ENCODE measurements at places on chromosomes 2 and 18. TPM values are rescaled to one million over a fixed set of nuclear protein-coding genes. Genes with fewer than 3 reads are reported as not detected.

The EN1 gene
- 7.2 TPM for total RNA-seq

GRCh38 chr18:63199743-63200241, 119.8 kb downstream of the BCL2 start:
- no peak for DNase-seq

The REEP1 gene
- total RNA-seq: 2.7 TPM

- DNase-seq: no peak
These were observed 27.3 kb downstream of the LPIN2 start for GRCh38 chr18:2985628-2986027.

- DNase-seq: no peak
These were observed 52.7 kb downstream of the KIF1A start for GRCh38 chr2:240767341-240767740.

GRCh38 chr2:102286041-102286440, 25.3 kb upstream of the IL1RL1 start:
- DNase-seq: no peak

The SERPINB11 gene
- not detected for total RNA-seq

GRCh38 chr18:61583548-61583947, 250.3 kb downstream of the CDH20 start:
- DNase-seq: no peak

- DNase-seq: no peak
These were observed 56.6 kb upstream of the ALPP start for GRCh38 chr2:232321817-232322559.

DNA sequence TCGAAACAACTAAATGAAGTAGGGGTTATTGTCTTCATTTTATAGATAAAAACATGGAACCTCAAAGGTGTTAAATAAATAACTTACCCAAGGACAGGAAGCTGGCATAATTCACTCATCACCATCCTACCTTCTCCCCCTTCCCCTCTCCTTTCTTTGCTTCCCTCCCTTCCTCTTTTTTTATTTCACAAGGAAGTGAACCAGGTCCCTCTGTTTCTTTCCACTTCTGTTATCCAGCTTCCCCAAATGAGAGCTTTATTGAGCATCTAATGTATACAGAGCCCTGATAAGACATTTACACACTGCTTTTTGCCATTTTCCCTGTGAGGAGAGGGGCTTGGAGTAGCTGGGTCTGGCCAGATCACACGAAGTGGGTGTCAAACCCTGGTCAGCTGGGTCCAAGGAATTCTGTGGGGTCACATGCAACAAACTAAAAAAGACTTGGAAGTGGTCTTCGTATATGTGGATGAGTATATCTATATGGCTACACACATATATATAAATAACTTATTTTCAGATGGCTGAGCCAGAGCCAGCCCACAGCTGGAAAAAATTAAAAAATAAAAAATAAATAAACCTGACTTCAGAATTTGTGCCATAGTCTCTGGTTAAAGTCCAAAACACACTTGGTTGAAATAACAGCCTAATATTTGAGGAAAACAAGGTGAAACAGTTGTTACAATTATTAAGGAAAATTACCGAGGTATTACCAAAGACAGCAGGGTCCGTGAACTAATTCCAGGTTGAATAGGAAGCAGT, 49.3 kb upstream of the FOSL2 start:
- DNase-seq: no peak

The KLHL30 gene
- total RNA-seq: not detected

DNA sequence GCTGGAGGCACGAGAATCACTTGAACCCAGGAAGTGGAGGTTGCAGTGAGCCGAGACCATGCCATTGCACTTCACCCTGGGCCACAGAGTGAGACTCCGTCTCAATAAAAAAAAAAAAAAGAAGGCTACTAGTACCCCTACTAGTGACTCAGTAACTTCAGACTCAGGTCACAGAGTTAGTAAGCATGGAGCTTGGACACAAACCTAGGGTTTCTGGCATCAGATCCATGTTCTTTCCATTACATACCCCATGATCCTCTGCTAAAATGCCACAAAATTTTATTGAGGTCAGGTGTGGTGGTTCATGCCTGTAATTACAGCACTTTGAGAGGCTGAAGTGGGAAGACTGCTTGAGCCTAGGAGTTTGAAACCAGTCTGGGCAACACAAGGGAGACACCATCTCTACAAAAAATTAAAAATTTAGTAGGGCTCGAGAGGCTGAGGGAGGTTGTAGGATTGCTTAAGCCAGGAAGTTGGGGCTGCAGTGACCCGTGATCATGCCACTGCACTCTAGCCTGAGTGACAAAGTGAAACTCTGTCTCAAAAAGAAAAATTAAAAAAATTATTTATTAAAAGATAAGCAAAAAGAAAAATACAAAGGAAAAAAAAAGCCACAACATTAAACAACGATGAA, 45.1 kb downstream of the DHX57 start:
- no peak for DNase-seq

GRCh38 chr2:173997269-173997668, 32.1 kb upstream of the SP3 start:
- no peak for DNase-seq

The TCF7L1 gene
- 0.46 TPM for total RNA-seq

GRCh38 chr2:173090276-173090877, 14.7 kb downstream of the MAP3K20 start:
- peak; percentile 68 for DNase-seq

- no peak for DNase-seq
These were observed 124.2 kb downstream of the LPIN1 start for GRCh38 chr2:11870584-11870983.

GRCh38 chr2:193482557-193482956, 1287.8 kb upstream of the TMEFF2 start:
- no peak for DNase-seq

The EML6 gene
- total RNA-seq: not detected

- DNase-seq: no peak
These were observed 161.3 kb downstream of the MEIS1 start for GRCh38 chr2:66596256-66596655.

- no peak for DNase-seq
These were observed 152.7 kb downstream of the CERS6 start for GRCh38 chr2:168608796-168609195.

GRCh38 chr2:200193331-200193730, 113.2 kb upstream of the SPATS2L start:
- no peak for DNase-seq
